ENCODE measurements at places on chromosomes 1 and 21.

DNA sequence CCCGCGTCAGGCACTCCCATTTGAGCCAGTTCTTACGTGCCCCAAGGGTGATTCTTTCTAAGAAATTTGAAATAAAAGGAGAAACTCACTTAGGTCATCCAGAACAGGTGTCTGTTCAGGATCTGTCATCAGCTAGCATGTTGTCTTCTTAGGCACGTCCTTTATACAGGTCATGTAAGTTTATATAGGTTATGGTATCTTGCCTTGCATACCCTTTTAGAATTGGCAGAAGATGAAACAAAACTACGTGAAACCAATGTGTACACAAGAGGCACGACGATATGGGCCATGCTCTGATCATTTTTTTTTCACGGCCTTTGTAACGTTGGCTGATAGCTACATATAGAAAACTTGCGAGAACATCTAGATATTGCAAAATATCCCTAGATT lies 579 bp upstream of the GTF2B start:
- no peak for DNase-seq

- DNase-seq, result no peak
Observed at GRCh38 chr1:4129693-4130092, 229.6 kb upstream of the C1orf174 start.

DNA sequence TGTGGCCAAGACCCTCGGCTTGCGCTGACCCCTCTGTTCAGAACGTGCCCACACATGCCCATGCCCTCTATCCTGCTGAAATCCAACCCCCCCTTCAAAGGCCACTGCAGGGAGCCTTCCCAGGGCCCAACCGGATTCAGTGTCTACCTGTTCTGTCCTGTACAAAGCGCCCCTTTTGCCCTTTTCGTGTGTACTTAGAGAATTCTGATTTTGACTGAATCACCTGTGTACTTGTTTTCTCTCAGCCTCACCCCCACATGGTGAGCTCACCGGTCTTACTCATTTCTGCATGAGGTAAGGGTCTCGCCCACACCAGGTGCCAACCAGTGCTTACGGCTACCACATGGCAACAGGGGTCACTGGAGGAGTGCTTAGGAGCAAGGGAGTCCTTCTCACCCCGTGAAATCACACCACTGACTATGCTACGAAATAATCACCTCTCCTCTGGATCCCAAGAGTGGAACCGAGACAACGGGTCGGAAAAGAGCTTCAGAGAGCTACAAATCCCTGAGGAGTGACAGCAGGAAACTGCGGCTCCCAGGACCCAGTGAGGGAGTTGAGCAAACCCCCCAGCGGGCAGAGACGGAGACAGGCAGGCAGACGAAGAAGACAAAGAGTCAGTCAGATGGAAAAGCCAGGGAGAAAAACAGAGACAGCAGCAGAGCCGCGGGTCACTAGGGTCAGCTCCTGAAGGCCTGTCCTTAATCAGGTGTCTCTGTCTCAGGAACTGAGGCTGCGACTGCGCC lies 2.1 kb upstream of the S100A2 start:
- peak; percentile 41 for DNase-seq

- no peak for DNase-seq
Observed at GRCh38 chr1:154414606-154415005, 9.5 kb downstream of the IL6R start.

DNA sequence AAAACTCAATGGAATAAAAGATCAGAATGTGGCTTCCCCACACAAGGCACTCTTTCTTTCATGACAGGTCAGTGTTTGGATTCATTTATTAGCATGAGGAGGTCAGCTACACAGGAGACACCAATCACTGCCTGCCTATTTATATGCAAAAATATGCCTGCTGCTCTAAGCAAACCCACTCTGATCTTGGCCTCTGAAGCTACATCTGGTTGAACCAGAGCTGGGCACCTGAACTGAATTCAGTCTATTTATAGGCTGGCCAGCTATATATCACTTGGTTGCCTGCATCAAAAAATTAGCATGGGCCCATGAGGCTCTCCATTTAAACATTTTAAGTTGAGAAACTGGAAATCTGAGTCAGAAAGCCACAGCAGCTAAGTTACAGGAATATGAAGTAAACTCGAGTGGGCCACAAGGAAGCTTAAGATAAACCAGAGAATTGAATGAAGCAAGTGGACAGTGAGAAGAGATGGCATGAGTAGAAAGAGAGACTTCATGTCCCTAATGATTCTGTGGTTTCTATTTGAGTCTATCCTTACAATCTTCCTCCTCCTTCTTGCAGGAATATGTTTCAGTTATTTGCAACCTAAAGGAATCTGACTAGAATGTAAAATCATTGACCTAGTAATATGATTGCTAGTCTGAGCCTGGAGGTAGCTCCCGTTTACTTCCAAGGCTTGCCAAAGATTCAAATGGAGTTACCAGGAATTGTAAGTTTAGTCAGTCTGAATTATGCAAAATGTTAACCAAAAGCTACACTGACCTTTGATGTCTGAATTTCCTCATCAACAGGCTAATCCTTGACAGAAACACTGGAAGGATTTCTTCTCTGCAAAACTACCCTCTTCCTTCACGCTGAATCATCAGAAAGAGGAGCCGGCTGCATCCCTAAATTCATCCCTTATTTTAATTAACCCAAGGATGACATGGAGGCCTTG lies 17.7 kb downstream of the DDAH1 start:
- peak; percentile 57 for DNase-seq

DNA sequence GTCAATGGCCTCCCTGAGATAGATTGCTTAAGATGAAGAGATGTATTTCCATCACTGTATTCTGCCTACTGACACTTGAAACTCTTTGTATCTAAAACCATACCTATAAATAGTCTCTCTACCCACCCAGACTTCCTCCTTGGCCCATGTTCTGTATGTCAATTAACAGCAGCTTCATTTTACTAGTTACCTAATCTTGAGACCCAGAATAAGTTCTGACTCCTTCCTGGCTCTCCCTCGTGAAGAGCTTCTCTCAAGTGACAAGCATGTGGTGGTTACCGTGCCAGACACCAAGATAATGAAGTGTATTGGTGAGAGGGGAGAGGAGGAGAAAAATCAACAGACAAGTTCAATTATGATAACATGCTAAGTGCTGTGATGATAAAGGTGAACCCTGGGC lies 128.8 kb upstream of the RAVER2 start:
- DNase-seq, result no peak

DNA sequence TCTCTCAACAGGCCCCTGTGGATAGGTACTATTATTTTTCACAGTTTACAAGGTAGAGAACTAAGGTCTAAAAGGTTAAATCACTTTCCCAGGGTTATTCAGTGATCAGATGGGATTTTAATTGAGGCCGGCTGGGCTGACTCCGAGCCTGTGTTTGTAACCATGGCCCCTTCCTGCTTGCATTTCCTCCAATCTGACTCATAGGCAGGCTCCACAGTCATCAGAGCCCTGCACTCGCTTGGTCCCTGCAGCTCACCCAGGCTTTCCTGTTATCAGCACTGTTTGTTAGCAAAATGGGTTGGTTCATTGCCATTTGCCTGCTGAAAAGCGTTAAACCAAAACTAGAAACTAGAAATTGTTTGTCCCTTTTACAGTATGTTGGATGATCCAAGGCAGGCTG lies 41.4 kb upstream of the LMX1A start:
- DNase-seq, result peak; percentile 37

GRCh38 chr1:45405636-45406035 lies 65.4 kb upstream of the MUTYH start:
- DNase-seq, result no peak

DNA sequence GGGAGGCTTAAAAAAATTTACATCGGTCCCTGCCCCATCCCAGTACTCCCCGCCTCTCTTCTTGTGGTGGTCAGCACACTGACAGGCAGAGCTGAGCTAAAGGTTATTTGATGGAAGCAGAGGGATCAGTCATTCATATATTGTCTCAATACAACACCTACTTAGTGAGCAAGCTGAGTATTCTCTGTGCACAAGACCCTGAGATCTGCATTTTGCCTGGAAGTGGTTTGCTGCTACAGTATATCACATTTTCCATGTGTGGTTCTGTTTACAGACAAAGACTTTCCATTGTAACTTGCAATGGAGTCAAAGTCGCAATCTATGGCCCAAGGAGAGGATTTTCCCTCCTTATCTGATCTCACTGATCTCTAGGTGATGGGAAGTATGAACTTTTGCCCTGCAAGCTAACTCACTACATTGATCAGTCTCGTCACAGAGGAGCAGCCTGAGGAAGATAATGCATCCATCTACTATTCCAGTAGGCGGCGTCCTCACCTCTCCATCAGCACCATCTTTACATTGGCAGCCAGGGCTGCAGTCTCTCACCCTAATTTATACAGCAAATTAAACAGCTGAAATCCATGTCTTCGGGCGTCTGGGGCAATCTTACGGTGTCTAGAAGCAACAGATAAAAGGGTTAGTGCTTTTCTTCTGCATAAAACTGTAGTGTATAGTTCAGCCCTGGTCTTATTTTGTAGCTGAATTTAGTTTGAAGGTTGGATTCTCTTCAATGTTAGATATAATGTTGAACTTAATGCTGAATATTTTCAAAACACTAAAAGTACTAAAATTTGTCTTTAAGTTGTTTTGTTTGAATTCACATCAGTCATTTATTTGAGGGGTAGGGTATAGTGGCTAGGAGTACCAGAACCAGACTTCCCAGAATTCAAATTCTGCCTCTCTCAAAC lies 3.2 kb upstream of the TRAF5 start:
- peak; percentile 68 for DNase-seq

DNA sequence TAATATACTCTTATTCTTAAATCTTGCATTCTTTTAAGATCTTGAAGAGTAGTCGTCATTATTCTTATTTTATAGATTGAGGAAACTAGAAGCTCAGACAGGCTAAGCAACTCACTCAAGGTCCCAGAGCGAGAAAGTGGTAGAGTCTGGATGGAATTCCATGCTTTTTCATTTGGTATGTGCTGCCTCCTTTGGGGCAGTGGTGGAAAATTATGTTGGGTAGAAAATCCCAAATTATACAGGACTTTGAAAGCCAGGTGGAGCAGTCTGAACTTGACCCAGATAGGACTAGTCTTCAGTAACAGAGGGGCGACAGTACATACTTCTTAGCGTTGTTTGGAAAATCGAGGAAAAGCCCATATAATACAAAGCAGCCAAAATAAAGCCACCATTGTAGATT lies 205.6 kb downstream of the ATG4C start:
- no peak for DNase-seq

- peak; percentile 37 for DNase-seq
Observed at GRCh38 chr1:29105822-29106221, 17.9 kb downstream of the TMEM200B start.

- no peak for DNase-seq
Observed at GRCh38 chr1:20947409-20947808, 160.3 kb upstream of the HP1BP3 start.

All from fibroblast of lung (primary cell).